ENCODE measurements at places on chromosomes 2 and 18. TPM values are rescaled to one million over a fixed set of nuclear protein-coding genes. Genes with fewer than 3 reads are reported as not detected.

DNA sequence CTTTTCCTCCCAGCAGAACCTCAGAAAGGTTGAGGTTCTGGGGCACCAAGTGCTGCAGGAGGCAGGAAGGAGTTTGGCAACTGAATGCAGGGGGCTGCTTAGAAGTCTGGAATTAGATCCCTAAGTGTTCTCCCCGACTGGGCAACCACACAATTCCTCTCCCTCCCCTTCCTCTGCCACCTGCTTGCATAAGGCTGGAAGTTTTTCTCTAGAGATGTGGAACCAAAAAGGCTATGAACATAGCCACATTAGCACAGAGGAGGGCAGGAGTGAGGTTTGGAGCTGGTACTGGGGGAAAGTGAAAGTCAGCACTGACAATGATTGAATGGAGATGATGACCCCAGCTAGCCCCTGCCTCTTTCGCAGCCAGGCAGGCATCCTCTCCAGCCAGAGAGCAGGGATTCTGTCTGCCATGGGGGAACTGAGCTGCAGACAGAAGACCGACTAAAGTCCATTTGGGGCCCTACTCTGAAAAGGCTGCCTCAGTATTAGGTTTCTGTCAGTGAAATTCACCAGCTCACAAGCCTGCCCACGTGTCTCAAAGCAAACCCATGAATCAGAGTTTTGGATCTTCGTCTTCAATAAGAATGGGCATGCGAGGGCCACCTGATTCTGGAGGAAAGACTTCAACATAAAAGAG lies 87.9 kb upstream of the ITGA6 start:
- DNase-seq: peak; percentile 36

DNA sequence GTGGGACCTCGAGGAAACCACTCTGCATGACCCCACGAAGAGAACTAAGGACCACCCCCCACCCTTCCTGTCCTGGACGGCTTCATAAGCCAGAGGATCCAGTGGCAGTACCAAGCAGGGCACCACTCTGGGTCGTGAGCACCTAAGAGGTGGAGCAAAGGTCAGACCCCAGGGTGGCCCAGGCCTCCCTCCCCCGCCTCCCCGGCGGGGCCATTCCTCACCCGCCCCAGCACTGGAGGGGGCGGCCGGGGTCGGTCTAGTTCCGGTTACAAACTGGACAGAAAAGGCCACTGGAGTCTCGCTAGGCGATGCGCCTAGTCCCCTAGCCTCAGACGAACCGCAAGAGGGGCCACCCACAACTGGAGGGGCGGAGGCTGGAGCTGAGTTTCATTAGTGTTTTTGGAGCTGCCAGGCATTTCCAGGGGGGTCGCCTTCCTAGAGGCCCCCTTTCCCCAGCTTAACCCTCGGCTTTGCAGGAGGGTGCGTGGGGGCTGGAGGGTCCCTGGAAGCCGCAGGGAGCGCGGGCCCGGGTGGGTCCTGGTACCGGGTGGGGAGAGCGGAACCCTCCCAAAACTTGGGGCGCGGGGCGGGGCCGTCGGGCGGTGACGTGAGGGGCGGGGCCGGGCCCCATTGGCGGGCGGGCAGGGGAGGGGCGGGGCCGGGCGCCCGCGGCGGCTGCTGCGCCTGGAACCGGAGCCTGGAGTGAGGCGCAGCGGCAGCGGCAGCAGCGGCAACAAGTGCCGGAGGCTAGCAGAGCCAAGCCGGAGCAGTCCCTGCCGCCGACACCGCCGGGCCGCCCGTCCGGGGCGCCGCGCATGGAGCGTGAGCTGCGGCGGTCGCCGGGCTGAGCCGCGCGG lies at the start of gene B3GNT2:
Gene B3GNT2 (plus strand): TSS at position 695 of the 857 bp plus-strand sequence. CDS start 26,106 bp downstream, outside the sequence.
- DNase-seq: peak; percentile 89

DNA sequence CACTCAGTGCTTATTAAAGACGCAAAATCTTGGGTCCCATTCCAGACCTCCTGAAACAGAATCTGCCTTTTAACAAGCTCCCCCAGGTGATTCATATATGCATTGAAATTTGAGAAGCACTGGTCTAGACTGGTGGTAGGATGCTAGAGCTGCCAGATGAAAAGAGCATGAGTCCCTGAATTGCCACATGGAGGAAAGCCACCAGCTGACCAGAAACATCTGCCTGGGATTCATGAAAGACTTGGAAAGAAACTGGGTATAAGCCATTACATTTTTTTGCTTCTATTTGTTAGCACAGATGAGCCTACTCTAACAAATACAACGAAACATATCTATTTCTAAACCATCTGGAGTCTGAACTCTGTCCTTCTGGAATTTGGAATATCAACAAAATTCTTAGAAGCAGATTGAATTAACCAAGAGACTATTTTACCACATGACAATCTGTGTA lies 228.9 kb downstream of the RBM43 start:
- DNase-seq: no peak

GRCh38 chr2:191927991-191928390 lies 81.1 kb upstream of the CAVIN2 start:
- no peak for DNase-seq

DNA sequence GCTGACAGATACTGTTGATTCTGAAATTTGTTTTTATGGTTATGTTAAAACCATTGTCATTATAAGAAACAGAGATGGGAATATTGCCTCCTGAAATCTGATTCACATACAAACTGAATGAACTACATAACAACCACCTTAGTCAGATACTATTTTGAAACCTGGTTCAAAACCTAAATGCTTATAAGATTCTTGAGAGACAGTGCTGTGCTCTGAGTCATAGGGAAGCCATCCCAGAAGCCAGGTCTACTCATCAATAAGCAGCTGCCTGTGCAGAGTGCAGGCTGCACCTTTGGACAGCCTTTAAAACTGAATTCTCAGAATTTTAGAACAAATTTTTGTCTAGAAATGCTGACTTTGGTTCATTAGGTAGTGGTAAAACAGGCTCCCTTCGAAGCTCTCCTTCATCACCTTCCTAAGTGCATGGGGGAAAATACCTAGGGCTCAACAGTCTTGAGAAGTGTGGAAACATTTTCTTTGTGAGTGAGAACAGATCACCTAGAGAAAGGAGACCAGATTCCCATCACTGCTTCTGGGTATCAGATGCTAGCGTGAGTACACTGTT lies at the start of gene SERPINB7:
Gene SERPINB7 (plus strand): TSS at position 253 of the 565 bp plus-strand sequence. CDS start 6,955 bp downstream, outside the sequence.
- no peak for DNase-seq

TMEM247 gene
- total RNA-seq: not detected

BCL2 gene
- 16.4 TPM for total RNA-seq
